ENCODE measurements at places on chromosomes 2 and 18.

GRCh38 chr2:189298038-189298437 lies 118.5 kb upstream of the COL5A2 start:
- DNase-seq = no peak

DNA sequence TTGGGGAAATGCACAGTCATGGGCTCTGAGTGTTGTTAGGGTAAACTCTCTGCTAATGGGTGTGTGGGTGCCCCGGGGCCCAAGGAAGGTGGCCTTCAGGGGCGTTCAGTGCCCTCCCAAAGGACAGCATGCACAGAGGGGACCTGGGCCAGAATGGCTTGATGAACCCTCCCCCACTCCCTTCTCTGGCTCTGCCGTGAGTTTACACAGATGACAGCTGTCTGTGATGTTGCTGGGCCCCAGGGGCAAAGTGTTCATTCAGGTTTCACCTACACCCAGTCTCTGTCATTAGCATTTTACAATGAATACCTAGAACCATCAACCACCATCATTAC lies 3.2 kb downstream of the NPPC start:
- no peak for DNase-seq

- DNase-seq = no peak
Measured at GRCh38 chr2:174856447-174856846, 92.2 kb upstream of the CHRNA1 start.

DNA sequence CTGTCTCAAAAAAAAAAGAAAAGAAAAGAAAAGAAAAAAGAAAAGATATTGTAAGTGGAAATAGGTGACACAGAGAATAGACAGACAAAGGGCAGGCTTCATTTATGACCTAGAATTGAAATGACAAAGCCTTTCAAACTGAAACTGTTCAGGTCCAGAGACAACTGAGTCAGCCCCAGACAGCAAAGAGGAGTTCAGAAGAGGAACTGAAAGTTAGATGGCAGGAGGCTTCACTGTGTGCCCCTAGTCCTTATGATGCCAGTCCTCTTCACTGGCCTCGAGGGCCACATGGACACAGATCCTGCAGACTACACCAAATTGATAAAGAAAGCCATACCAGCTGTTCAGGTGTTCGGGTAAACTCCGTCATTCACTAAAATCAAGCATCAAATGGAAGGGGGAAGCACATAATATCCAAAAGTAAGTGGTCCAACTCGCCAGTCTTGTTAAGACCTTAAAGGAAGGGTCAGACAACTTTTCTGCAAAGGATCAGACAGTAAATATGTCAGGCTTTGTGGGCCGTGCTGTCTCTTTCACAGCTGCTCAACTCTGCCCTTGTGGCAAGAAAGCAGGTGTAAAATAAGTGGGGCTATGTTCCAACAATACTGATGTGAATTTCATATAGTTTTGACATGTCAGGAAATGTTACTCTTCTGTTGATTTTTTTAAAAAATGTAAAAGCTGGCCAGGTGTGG lies 231.9 kb upstream of the MGAT5 start:
- DNase-seq = no peak

DNA sequence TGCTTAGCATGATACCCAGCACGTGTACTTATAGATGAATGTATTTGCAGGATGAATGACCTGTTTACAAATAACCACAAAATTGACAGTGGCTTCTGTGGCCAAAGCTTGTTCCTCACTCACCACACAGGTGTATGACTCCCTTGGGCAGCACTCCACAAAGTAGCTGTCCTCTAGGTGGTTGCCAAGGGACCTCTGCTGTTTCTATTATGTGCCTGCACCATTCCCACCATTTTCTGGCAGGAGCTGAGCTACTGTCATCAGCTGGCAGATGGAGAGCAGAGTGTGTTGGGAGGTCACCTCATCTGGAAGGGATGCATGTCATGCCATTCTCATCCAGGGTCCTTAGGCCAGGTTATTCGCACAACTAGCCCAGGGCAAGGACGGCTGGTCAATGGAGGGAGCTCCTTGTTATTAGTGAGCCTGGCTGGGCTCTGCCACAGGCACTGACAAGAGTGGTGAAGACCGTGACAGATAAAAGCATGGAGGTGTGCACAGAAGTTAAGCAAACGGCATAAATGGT lies 37.1 kb upstream of the TRIB2 start:
- DNase-seq = no peak
